ENCODE measurements at places on chromosomes 7 and 10.

DNA sequence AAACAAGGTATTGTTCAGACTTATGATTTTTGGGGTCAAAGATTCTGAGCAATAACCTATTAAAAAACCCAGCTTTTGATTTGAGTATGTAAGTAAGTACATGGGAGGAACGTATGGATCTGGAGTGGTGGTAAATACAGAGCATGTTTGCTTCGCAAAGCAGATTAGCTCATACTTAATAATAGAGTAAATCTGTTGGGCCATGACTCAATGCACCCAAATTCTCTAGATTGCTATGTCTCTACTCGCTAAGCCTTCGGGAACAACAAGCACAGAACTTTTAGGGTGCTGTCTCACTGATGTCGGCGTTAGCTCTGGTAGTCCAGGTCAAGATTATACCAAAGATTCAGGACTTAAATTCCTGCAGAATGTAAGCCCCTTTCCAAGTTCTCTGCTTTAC lies 807 bp upstream of the MINPP1 start:
- no peak for DNase-seq

GRCh38 chr7:12655161-12655560 lies 32.3 kb upstream of the ARL4A start:
- DNase-seq, result no peak

DNA sequence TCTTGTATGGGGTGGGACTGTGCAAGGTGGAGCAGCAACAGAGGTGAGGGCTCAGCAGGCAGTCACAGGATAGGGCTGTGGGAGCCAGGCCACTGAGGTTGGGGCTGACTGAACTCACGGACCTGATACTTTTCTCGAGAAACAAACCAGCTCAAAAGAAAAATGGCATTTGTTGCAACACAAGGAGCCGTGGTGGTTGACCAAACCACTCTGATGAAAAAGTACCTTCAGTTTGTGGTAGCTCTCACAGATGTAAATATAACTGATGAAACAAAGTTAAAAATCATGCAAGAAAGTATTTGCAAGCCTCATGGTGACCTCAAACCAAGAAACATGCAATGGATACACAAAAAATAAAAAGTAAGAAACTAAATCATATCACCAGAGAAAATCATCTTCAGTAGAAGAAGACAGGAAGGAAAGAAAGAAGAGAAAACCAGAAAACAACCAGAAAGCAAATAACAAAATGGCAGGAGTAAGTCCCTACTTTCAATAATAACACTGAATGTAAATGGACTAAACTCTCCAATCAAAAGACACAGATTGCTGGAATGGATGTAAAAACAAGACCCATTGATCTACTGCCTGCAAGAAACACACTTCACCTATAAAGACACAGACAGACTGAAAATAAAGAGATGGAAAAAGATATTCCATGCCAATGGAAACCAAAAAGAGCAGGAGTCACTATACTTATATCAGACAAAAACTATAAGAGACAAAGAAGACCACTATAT lies 48.9 kb upstream of the DUSP5 start:
- no peak for DNase-seq

GRCh38 chr7:106089647-106090046 lies 22.5 kb downstream of the SYPL1 start:
- DNase-seq, result no peak

- no peak for DNase-seq
Measured at GRCh38 chr7:15016766-15017165, 114.2 kb upstream of the DGKB start.

GRCh38 chr7:33107136-33108066 lies 1.8 kb downstream of the RP9 start:
- DNase-seq, result peak; percentile 80

DNA sequence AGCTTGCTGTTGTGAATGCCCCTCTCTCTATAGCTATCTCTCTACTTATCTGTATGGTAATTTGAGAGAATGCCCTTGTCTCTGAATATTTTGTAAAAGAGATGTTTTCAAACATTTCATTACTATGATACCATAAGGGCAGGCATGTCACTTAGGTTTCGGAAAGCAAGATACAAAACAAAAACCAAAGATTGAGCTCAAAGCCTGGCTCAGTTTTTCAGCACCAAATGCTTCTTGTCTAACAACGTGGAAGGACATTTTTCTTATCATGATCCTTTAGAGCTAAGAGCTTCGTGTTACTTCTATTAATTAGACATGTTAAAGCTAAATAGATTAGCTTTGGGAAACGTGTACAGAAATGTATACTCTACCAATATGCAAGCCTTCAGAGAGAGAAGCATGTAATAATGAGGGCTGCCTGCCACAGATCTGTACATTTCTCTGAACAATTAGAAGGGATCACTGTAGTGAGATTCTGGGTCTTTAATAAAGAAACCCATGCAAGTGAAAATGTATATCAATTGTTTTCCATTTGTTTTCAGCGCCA lies 148.9 kb downstream of the ARID5B start:
- DNase-seq, result no peak

DNA sequence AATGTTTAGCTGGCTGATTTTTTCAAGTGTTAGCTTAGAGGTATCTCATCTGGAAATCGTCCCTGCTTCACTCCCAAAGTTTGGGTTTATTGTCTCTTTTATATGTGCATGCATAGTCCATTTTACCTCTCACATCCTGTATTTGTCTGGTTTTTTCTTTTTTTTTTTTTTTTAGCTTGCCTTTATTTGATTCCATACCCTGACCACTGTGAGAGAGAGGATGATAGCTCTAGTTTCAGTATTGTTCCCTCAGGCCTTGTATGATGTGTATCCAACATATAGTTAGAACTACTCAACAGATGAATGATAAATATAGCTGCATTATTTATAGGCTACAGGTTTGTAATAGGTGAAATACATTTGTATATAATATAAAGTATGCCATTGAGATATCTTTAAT lies 29.9 kb downstream of the PCGF5 start:
- no peak for DNase-seq

DNA sequence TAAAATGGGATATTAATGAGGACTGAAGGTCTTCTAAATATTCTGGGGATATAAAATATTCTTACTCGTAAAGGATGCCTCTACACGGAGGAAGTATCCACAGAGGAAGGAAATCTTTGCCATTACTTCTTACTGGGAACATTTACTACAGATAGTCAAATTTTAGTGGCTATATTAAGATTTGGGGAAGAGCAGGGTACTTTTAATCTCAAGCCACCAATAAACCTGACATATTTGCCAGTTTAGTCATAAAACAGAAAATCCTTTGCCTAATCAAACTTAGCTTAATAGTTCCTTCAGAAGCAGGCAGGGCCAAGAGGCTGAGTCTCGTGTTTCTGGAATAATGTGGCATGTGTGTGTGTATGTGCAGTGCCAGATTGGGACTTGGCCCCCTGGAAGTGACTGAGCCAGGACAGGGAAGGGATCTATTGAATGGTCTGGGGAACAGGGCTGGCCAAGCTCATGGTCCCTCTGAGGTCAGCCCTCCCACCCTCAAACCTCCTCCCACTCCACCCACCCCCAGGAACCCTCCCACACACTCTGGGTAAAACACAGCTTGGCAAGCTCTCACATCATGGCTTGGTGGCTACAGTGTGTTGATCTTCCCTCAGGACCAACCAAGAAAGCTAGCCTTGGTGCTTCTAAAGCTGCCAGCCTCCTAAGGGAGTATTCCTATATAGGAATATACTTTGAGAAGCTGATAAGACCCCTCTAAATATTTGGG lies 1.6 kb upstream of the PIK3CG start:
- DNase-seq, result no peak

DNA sequence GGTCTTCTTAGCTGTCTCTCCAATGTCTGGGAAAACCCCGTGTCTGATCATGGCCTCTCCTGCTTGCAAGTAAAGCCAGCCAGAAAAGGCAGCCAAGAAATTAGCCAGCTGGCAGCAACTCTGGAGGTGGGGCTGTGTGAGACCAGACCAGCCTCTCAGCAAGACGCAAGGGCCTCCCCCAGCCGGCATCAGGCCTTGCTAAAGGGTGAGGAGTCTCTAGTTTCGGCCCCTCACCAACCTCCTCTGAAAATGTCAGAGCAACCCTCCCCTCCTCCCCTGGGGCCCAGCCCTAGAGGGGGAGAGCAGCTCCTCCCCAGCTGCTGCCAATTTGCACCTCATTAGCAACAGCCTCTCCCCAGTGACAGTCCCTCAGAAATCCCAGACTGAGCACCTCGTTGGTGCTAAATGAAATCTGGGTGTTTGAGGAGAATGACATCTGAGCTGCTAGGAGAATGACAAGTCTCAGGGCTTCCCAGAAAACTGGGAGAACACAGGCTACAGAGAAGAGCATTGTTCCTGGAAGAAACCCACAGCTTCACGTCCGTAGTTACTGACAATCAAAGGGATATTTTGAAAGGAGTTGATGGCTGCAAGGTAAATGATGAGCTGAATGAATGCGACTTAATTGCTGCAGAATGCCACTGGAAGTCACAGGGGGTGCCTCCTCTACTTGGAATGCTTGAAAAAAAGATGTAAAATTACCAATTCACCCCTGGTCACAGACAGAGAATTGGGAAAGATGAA lies 25.9 kb downstream of the DGKI start:
- DNase-seq, result no peak

GRCh38 chr7:37424995-37425394 lies 23.7 kb downstream of the ELMO1 start:
- no peak for DNase-seq

- no peak for DNase-seq
Measured at GRCh38 chr7:26490640-26491624, 199.3 kb downstream of the SNX10 start.

DNA sequence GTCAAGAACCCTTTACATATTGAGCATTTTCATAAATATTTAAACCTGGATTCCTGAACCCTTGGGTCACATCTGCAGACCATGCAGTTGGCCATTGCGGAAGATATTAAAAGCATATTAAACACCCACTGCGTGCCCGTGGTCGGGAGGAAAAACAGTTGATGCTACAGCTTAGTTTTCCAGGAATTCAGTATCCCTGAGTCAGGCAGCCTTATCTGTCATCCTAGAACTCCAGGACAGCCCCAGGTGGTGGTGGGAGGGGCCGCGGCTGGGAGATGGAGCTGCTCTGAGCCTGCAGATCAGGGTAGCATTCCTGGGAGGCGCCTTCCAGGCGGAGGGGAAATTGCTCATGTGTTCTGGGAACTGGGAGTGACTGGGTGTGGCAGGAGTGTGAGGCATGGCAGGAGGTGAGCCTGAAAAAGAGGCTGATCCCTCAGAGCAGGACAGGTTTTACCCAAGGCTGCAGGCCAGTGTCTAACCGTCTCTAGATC lies 222.9 kb upstream of the SH2B2 start:
- no peak for DNase-seq

GRCh38 chr7:98046816-98047215 lies 56.8 kb upstream of the OCM2 start:
- no peak for DNase-seq

- peak; percentile 93 for DNase-seq
Measured at GRCh38 chr7:32263611-32264010, 193.4 kb upstream of the PDE1C start.

DNA sequence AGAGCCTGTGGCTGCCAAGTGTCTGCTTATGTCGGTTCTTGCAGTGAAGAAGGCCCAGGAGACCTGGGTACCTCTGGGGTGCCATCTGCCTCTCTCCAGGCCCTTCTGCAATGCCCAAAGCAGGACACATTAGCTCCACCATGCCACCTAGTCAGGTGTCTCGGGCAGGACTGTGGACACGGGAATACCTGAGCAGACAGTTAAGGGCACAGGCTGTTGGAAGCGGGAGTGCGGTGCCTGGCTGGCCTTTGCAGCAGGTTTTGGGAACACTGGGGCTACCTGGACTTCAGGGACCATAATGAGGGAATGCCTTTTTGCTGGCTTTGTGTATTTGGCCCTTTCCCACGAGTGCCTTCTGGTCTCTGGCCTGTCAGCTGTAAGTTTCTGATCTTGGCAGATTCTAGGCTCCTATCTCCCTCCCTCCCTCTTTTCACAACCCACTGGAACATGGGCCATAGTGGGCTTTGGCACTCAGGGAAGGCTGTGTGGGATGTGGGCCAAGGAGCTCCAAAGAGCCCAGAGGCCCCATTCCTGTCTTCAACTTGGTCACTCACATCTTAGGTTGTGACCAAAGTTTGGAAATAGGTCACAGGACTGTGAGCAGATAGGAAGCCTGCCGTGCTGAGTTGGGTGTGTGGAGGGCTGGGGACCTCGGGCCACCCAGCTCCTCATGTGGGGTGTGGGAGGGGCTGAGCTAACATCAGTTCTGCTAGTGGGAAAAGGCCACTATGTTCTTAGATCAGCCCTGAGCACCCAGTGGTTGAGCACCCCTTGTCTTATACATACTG lies 41.5 kb upstream of the CXCL12 start:
- DNase-seq, result no peak

- DNase-seq, result no peak
Measured at GRCh38 chr10:60189861-60190475, 199.7 kb downstream of the ANK3 start.

- DNase-seq, result no peak
Measured at GRCh38 chr7:48090095-48090805, 1.2 kb downstream of the UPP1 start.

GRCh38 chr10:120732643-120733313 lies 118.4 kb upstream of the WDR11 start:
- DNase-seq, result peak; percentile 23

DNA sequence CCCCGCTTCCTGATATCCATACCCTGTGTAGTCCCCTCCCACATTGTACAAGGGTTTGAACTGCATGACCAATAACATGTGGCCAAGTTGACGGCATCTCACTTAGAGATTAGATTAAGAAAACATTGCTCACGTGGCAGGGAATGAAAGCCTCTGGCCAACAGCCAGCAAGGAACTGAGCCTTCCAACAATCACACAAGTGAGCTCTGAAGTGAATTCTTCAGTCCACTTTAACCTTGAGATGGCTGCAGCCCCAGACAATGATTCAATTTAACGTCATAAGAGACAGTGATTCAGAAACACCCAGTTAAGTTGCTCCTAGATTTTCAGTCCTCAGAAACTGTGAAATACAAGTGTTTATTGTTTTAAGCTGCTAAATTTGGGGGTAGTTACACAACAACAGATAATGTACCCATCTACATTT lies 165.9 kb upstream of the PLXNA4 start:
- DNase-seq, result no peak

DNA sequence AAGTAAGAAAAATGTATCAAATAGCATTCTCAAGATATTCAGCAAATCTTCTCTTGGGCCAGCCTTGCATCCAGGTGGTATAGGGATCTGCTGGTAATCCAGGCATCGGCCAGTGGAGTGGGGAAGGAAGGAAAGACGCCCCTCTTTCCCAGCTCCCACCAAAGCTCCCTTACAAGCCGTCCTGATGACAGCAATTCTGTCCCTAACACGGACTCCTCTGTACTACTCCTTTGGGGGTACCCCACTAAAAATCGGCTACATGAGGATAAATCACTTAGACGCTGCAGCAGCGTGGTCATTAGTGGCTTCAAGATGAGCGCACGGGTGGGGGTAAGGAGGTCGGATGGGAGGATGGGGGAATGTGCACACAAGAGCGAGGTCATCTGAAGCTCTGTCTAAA lies 24.7 kb upstream of the NUB1 start:
- no peak for DNase-seq

- DNase-seq, result no peak
Measured at GRCh38 chr10:124252097-124252715, 158.8 kb upstream of the CHST15 start.

GRCh38 chr10:103145046-103145445 lies 48.0 kb downstream of the NT5C2 start:
- no peak for DNase-seq
